Skeletal muscle tissue (tissue), 5 donors: ENCODE measurements at places on chromosomes 11 and 22. TPM values are rescaled to one million over a fixed set of nuclear protein-coding genes. Genes with fewer than 3 reads are reported as not detected.

WNT7B gene
- total RNA-seq = not detected

PNPLA3 gene
- 3.7 TPM for total RNA-seq

RASD2 gene
- total RNA-seq = 1.0 TPM

CYTH4 gene
- 12.0 TPM for total RNA-seq

PATE4 gene
- not detected for total RNA-seq

MS4A12 gene
- total RNA-seq = not detected

RIN1 gene
- 5.7 TPM for total RNA-seq

C11orf16 gene
- total RNA-seq = not detected

SRRD gene
- 8.9 TPM for total RNA-seq

ROM1 gene
- 1.6 TPM for total RNA-seq

MMP27 gene
- not detected for total RNA-seq

AMPD3 gene
- total RNA-seq = 3.1 TPM

CSKMT gene
- total RNA-seq = 4.7 TPM

ZNF202 gene
- 9.4 TPM for total RNA-seq

FERMT3 gene
- total RNA-seq = 4.7 TPM

MUC5B gene
- total RNA-seq = not detected

PNPLA5 gene
- not detected for total RNA-seq
